ENCODE measurements at places on chromosomes 5 and 9.

GRCh38 chr9:109775516-109775915 lies 4.5 kb upstream of the PALM2AKAP2 start:
- no peak for ATAC-seq

DNA sequence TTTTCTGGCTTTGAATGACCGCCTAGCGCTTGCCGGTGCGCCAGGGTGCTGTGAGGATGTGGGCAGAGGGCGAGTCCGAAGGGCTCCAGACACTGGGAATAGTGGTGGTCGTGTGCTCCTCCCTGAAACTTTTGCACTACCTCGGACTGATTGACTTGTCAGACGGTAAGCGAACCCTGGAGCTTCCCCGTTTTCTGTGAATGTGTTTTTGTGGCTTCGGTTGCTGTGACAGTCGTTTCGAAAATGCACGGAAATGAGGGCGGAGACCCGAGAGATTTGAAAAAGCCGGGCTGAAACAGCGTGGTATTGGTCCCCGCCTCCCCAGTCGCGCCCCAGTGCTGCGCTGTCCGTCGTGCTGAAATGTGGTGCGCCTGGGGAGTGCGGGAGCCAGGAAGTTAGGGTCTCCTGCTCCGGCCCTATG lies 102.5 kb upstream of the GABRP start:
- ATAC-seq, result no peak

DNA sequence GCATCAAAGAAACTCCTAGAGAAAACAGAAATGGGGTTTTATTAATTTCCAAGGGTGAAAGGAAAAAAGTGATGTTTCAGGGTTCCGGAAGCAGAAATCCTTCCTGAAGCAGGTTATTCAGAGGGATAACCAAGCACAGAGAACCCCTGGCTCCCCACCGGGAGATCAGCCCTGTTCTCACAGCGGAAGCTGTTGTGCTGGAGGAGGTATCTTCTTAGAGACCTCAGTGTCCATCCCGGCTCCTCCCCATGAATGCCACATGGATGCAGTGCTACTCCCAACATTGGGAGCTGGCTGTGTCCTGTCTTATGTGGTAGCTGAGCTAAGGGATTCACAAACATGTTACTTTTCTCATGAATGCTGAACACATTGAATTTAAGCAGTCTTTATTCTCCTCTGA lies 80.9 kb upstream of the IRX2 start:
- ATAC-seq, result no peak

- ATAC-seq, result no peak
Measured at GRCh38 chr9:129235931-129236331, 57.9 kb upstream of the IER5L start.
